ENCODE measurements at places on chromosomes 4 and X. TPM values are rescaled to one million over a fixed set of nuclear protein-coding genes. Genes with fewer than 3 reads are reported as not detected.

- H3K27me3 ChIP-seq: no peaks in the 10 kb centered on the region
- H3K36me3 ChIP-seq: no peaks in the 10 kb centered on the region
- no peaks in the 10 kb centered on the region for H3K4me1 ChIP-seq
- H3K27ac ChIP-seq: no peak overlapping the region
- DNase-seq: no peak
Measured at GRCh38 chrX:104428231-104428630, 137.8 kb upstream of the IL1RAPL2 start.

GRCh38 chr4:65050786-65051185 is 619.5 kb downstream of the EPHA5 start:
- no peak overlapping the region for H3K4me3 ChIP-seq
- H3K36me3 ChIP-seq: no peaks in the 10 kb centered on the region
- H3K4me1 ChIP-seq: no peaks in the 10 kb centered on the region

DNA sequence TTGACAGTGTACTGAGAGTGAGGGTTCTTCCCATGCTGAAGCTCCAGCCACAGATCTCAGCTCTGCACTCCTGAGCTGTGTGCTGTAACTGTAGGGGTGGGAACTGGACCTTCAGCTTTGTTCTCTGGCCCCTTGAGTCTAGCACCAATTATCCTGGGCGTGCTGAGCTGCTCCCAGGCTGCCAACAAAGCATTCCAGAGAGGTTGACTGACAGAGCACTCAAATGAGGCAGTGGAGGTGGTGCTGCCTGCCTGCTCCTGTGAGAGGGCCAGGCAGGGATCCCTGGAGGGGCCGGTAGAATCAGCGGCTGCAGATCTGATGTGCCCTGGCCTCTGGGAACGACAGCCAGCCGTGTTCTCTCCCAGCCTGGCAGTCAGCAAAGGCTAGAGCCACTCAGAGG is 375.7 kb upstream of the AADAT start:
- no peaks in the 10 kb centered on the region for H3K27me3 ChIP-seq
- H3K36me3 ChIP-seq: no peaks in the 10 kb centered on the region
- no peak for DNase-seq

DNA sequence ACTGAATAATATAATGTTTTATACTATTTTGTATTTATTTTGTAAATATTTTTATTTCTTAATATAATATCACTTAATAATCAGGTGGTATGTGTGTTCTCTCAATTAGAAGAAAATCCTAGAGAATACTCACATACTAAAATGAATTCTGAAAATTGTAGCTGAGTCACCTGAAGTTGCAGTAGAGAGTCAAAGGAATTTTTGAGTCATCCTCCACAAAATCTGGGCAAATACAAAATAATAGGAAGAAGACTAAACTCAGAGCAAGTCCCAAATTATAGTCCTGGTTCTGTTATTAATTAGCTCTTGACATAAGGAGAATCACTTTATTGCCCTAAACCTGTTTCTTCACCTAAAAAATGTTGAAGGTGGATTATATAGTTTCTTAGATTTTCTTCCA is 57.8 kb downstream of the SPATA4 start:
- no peaks in the 10 kb centered on the region for H3K36me3 ChIP-seq
- H3K27me3 ChIP-seq: peaks cover 5% of the 10 kb centered on the region
- no peaks in the 10 kb centered on the region for H3K4me1 ChIP-seq

GRCh38 chr4:156223985-156224384 is 270.3 kb upstream of the CTSO start:
- no peak overlapping the region for H3K27ac ChIP-seq
- no peaks in the 10 kb centered on the region for H3K36me3 ChIP-seq
- no peaks in the 10 kb centered on the region for H3K4me1 ChIP-seq
- H3K4me3 ChIP-seq: no peak overlapping the region
- DNase-seq: no peak

GRCh38 chrX:119118780-119119395 is 8.7 kb downstream of the KIAA1210 start:
- DNase-seq: peak; percentile 63
- H3K36me3 ChIP-seq: no peaks in the 10 kb centered on the region

DNA sequence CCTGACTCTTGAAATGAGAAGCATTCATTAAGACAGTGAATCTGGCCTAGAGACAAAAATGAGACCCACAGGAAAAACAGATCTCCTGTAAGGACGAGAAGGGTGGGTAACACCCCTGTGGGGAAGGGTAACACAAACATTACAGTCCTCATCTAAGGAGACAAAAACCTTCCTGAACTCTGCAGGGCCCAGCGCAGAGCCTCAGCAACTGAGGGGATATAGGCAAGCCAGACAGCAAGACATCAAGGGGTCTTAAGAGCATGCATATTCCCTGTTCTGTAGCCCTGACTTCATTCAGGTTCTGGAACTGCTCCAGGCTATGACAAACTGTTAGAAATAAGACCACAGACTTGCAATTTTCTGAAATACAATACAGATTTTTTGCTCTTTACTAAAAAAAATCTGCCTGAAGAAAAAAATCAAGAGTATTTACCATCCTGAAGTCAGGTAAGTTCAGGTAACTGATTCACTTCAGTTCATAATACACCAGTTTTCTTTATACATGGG is 15.5 kb downstream of the COX18 start:
- H3K27me3 ChIP-seq: no peaks in the 10 kb centered on the region
- H3K4me3 ChIP-seq: no peak overlapping the region
- no peak overlapping the region for H3K27ac ChIP-seq
- H3K36me3 ChIP-seq: peaks cover 36% of the 10 kb centered on the region
- H3K4me1 ChIP-seq: no peaks in the 10 kb centered on the region

GRCh38 chr4:186854256-186854655 is 130.6 kb upstream of the FAT1 start:
- no peaks in the 10 kb centered on the region for H3K27me3 ChIP-seq
- no peak overlapping the region for H3K4me3 ChIP-seq
- no peak overlapping the region for H3K27ac ChIP-seq
- H3K36me3 ChIP-seq: no peaks in the 10 kb centered on the region

DNA sequence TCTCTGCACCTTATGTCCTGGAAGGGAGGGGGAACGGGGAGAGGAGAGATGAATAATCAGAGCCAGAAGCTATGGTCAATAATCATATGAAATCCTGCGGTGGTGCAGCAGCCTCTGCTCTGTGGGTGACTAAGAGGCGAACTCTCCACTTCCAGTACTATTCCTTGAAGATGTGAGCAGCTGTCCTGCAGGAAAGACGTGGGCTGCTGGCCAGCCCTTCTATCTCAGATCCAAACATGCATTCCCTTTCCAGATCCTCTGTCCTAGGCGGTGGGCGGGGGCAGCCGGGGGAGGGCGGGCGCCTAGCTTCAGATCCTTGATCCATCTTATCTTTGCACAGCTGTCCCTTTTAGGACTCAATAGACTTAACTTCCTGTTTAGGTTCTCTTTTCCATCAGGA is 34.5 kb downstream of the SPINK2 start:
- H3K27me3 ChIP-seq: peaks cover 5% of the 10 kb centered on the region
- no peaks in the 10 kb centered on the region for H3K4me1 ChIP-seq
- no peaks in the 10 kb centered on the region for H3K36me3 ChIP-seq
- DNase-seq: no peak
- H3K4me3 ChIP-seq: no peak overlapping the region

GRCh38 chrX:1205681-1206611 is 6.5 kb downstream of the CRLF2 start:
- DNase-seq: peak; percentile 29
- peaks cover 23% of the 10 kb centered on the region for H3K4me1 ChIP-seq
- H3K4me3 ChIP-seq: peak overlapping the region; percentile 26
- H3K27me3 ChIP-seq: peaks cover 4% of the 10 kb centered on the region

GRCh38 chrX:111490688-111491087 is 20.8 kb upstream of the SERTM2 start:
- H3K36me3 ChIP-seq: no peaks in the 10 kb centered on the region
- no peak overlapping the region for H3K4me3 ChIP-seq
- no peak for DNase-seq
- H3K27ac ChIP-seq: no peak overlapping the region
- H3K27me3 ChIP-seq: no peaks in the 10 kb centered on the region

- peaks cover 95% of the 10 kb centered on the region for H3K4me1 ChIP-seq
- peaks cover 5% of the 10 kb centered on the region for H3K36me3 ChIP-seq
- H3K4me3 ChIP-seq: peak overlapping the region; percentile 56
Measured at GRCh38 chrX:13090027-13090338, 45.6 kb upstream of the FAM9C start.

- H3K27me3 ChIP-seq: no peaks in the 10 kb centered on the region
- DNase-seq: no peak
- H3K36me3 ChIP-seq: peaks cover 45% of the 10 kb centered on the region
- H3K27ac ChIP-seq: peak overlapping the region; percentile 95
Measured at GRCh38 chrX:21974011-21974385, 33.5 kb downstream of the SMS start.

DNA sequence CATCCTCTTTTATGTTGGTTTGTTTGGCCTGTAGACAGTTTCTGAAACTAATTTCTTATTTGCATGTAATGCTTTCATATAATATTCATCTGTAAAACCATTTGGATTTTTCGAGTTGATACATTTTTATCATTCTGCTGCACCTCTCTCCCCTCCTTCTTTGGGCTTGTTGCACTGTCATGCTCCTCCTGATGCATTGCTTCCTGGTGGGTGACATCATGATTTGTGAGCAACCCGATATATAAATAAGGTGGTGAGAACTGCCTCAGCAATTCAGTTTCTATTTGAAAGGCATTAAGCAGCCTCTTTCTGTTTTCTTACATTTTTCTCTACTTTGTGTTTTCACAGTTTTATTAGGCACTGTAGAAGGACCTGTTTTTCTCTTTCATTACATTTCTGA is 515.7 kb downstream of the RPA4 start:
- H3K27ac ChIP-seq: peak overlapping the region; percentile 60
- DNase-seq: peak; percentile 21
- H3K4me1 ChIP-seq: peaks cover 53% of the 10 kb centered on the region
- H3K27me3 ChIP-seq: no peaks in the 10 kb centered on the region
- H3K36me3 ChIP-seq: no peaks in the 10 kb centered on the region

GRCh38 chr4:185219551-185220344 is 10.3 kb downstream of the SNX25 start:
- no peaks in the 10 kb centered on the region for H3K4me1 ChIP-seq
- H3K27me3 ChIP-seq: no peaks in the 10 kb centered on the region
- peaks cover 3% of the 10 kb centered on the region for H3K36me3 ChIP-seq
- H3K27ac ChIP-seq: no peak overlapping the region
- DNase-seq: no peak

- DNase-seq: peak; percentile 24
- H3K4me1 ChIP-seq: no peaks in the 10 kb centered on the region
- H3K36me3 ChIP-seq: no peaks in the 10 kb centered on the region
- H3K27me3 ChIP-seq: peaks cover 21% of the 10 kb centered on the region
- H3K4me3 ChIP-seq: no peak overlapping the region
Measured at GRCh38 chr4:153257151-153257620, 52.9 kb downstream of the TRIM2 start.

GRCh38 chr4:13543839-13544605 is at the start of gene NKX3-2:
TSS of gene NKX3-2 (minus strand) at chr4:13544508. CDS start at chr4:13544414, 94 bp downstream.
- H3K36me3 ChIP-seq: peaks cover 5% of the 10 kb centered on the region
- peak within 1 kb of the TSS; percentile 49 for H3K27ac ChIP-seq
- H3K4me3 ChIP-seq: peak within 1 kb of the TSS; percentile 68

GRCh38 chr4:68963374-68963773 is 11.8 kb upstream of the UGT2A3 start:
- DNase-seq: no peak
- no peak overlapping the region for H3K27ac ChIP-seq
- no peaks in the 10 kb centered on the region for H3K36me3 ChIP-seq

- H3K4me1 ChIP-seq: peaks cover 6% of the 10 kb centered on the region
- no peak overlapping the region for H3K4me3 ChIP-seq
- no peak overlapping the region for H3K27ac ChIP-seq
- no peak for DNase-seq
- H3K36me3 ChIP-seq: peaks cover 9% of the 10 kb centered on the region
Measured at GRCh38 chrX:48966796-48967579, 4.7 kb downstream of the KCND1 start.

Gene PAGE1
- total RNA-seq: not detected

Gene MAGEB5
- total RNA-seq: not detected

Gene SRPX
- 1.5 TPM for total RNA-seq

Gene CTAG1B
- total RNA-seq: not detected

Gene FMR1
- 44.5 TPM for total RNA-seq

Gene PRKG2
- 0.26 TPM for total RNA-seq

Gene RNF175
- total RNA-seq: not detected

Gene KCNIP4
- total RNA-seq: not detected
